ENCODE measurements at places on chromosomes 2 and 18. TPM values are rescaled to one million over a fixed set of nuclear protein-coding genes. Genes with fewer than 3 reads are reported as not detected.

The ZNF385B gene
- 4.6 TPM for total RNA-seq

The CHAC2 gene
- total RNA-seq: 3.5 TPM

DNA sequence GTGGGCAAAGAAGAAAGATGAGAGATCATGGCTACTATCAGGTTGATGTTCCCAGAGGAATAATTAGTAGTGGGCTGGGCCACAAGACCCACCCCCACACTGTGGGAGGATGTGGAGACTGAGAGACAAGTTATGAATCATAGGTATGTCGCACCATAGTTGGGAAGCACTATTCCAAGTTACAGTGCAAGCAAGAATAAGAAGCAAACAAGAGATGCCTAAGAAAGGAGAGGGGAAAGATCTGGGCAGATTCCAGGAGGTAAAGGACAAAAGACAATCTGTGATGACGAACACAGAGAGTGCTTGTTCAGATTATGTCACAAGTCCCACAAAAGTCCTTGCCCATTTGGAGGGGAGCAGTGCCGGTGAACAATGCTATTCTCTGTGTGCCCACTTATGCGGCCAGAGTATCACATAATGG lies 56.6 kb downstream of the FAM228A start:
- DNase-seq: no peak

The RAB17 gene
- total RNA-seq: 0.84 TPM

DNA sequence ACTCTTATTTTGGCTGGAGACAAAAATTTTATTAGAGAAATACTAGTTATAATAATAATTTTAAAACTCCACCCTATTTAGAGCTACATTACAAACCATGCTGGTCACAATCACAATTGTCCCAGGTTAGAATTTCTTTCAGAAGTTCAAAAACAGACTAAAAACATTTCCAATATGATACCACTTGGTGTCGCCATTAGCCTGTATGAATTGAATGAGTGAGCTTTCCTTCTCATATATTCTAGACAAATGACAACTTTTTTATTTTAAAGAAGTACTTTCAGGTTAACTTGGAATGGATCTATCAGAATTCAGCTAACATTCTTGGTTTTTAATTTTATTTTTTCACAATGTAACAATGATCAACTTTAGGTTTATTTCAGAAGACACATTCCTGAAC lies 48.0 kb downstream of the SERPINB8 start:
- no peak for DNase-seq

GRCh38 chr18:35807811-35808335 lies 164.6 kb upstream of the RMP24 start:
- no peak for DNase-seq

GRCh38 chr2:172350839-172351479 lies 76.4 kb upstream of the ITGA6 start:
- DNase-seq: no peak

The ANKRD53 gene
- 16.8 TPM for total RNA-seq

GRCh38 chr18:49652881-49653724 lies 91.2 kb downstream of the LIPG start:
- no peak for DNase-seq

GRCh38 chr18:48560491-48560890 lies 21.7 kb downstream of the CTIF start:
- no peak for DNase-seq

DNA sequence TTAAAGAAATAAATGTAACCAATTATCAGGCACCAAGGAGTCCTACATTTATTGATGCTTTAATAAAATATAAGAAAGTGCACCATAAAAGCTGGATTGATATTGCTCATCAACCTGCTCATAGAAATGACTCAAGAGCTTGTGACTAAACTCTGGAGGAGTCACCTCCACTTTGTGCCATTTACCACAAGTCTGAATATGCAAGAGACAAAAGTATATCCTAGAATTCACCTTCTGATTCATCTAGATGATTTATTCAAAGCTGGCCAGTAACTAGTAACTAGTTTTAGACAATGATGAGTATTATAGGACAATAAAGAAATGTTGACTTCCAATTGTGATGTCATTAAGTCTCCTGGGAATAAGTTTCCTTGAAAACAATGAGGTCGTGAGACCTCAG lies 146.0 kb upstream of the SOX11 start:
- no peak for DNase-seq

DNA sequence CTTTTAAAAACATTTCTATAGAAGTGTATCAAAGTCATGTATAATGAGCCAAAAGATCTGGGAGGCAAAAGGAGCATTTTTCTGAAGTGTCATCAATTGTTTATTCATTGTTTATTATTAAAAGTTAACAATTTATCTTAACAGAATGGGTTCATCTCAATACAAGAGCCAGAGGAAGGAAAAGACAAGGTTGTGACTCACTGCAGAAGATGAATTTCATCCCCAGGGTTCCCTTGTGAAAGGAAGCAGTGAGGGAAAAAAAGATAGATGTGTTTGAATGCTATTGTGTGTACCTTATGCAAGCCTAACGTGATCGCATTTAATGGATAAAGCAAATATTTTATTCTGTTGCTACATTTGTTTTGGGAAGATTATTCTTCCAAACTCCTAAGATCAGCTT lies 286.3 kb downstream of the PIEZO2 start:
- no peak for DNase-seq

DNA sequence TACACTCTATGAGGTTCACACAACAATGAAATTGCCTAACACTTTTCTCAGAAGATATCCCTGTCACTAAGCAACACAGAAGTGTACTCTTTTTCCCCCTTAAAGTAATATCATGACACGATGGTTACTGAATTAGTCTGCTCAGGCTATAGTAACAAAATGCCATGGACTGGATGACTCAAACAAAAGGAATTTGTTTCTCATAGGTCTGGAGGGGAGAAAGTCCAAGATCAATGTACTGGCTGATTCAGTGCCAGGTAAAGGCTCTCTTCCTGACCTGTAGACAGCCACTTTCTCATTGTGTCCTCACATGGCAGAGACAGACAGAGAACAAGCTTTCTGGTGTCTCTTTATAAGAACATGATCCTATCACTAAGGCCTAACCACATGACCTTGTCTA lies 211.9 kb downstream of the RBM43 start:
- no peak for DNase-seq

DNA sequence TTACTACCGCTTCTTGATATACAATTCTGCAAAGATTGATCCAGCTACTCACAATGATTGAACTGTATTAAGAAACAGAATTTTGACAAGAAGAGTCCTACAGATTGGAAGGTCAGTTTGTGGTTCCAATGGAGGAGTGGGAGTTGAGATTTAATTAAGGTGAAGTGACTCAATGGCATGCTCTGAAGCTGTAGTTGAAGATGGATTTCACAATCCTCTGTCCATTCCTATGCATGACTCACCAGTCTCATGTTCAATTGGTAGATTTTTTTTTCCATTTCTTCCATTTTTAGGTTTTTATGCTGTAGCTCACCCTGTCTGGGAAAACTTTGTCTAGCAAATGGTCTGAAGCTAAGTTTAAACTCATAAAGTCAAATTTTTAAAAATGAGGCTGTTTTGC lies 83.3 kb downstream of the DPP4 start:
- no peak for DNase-seq

GRCh38 chr2:34401186-34401585 lies 802.1 kb upstream of the FAM98A start:
- DNase-seq: no peak

The ABCG5 gene
- not detected for total RNA-seq

DNA sequence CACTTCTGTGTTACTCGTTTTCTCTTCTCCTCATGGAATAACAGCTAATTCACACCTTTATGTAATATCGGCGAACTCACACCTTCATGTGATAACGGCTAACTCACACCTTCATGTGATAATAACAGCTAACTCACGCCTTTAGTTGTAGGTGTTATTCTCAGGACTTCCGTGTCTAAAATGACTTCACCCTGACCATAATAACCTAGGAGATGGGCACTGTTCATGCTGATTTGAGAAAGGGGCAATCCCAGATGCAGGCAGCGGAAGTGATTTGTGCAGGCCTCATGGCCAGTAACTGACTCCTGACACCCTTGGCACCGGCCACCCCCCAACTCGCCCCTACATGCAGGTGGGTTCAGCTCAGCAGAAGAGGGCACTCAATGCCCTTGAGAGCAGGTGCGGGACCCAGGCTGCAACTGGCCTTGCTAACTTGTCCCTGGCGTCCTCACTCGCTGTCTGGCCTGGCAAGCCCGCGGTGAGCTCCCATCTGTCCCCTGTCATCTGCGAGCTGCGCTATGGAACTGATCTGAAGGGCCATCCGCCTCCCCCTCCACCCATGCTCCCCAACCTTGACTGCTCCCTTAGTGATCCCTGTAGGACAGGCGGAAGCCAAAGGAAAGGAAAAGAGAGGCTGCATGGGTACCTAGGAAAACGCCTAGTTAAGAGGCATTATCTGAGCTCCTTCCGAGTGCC lies 42.6 kb upstream of the MTCL1 start:
- DNase-seq: no peak

GRCh38 chr2:233479616-233480489 lies 86.7 kb downstream of the USP40 start:
- DNase-seq: peak; percentile 12

DNA sequence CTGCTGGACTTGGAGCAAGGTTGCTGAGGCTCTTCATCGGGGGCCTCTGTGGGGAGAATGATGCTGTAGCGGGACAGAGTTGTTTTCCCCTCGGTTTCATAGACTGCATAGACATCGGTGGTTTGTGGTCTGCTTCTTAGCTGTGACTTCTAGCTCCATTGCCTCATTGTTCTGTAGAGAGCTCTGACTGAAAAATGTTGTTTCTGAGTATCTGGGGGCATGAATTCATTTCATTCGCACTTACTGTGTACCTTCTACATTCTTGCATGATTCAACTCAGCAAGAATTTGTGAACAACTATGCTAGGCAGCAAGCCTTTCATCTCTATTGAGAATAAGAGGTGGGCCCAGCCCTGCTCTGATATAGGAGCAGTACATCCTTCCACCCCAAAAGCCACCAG lies 406.8 kb downstream of the NBAS start:
- no peak for DNase-seq

GRCh38 chr2:111222204-111222866 lies 101.6 kb downstream of the BCL2L11 start:
- DNase-seq: no peak

The MOGAT1 gene
- 0.95 TPM for total RNA-seq

DNA sequence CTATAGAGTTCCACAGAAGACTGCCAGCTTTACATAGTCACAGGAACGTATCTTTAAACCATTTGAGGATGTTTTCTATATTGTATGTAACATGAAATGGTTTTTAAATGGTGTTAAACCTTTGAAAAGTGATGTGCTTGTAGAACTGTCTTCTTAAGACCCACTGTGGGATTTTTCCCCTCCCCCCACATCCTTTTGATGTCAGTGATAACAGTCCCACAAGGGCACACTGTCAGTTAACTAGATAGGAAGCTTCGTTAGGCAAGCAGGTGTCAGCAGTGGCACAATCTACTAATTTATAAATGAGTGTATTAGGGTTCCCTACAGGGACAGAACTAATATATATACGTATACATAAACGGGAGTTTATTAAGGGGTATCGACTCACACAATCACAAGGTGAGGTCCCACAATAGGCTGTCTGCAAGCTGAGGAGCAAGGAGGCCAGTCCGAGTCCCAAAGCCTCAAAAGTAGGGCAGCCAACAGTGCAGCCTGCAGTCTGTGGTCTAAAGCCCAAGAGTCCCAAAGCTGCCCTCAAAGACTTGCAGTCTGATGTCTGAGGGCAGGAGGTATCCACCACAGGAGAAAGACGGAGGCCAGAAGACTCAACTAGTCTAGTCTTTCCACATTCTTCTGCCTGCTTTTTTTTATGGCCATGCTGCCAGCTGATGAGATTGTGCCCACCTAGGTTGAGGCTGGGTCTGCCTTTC lies 23.8 kb upstream of the HNRNPLL start:
- DNase-seq: no peak

The AMER3 gene
- not detected for total RNA-seq

The CYP27C1 gene
- total RNA-seq: not detected

DNA sequence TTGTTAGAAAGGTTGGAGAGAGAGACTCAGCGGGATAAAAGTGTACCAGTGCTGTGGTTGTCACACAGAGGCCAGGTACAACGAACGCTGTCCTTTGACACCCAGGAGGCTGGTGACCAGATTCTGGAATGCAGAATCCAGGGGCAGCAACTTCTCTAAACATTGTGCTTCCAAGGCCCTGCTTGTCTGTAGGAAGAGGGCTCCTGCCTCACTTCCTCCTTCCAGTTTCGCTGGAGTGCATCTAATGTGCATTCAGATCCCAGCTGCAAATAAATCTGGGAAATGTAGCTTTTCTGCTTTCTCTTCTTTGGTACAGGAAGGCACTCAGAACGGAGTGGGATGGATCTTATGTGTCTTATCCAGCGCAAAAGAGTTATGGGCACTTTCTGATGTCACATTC lies 171.8 kb upstream of the ATP5MC3 start:
- no peak for DNase-seq

DNA sequence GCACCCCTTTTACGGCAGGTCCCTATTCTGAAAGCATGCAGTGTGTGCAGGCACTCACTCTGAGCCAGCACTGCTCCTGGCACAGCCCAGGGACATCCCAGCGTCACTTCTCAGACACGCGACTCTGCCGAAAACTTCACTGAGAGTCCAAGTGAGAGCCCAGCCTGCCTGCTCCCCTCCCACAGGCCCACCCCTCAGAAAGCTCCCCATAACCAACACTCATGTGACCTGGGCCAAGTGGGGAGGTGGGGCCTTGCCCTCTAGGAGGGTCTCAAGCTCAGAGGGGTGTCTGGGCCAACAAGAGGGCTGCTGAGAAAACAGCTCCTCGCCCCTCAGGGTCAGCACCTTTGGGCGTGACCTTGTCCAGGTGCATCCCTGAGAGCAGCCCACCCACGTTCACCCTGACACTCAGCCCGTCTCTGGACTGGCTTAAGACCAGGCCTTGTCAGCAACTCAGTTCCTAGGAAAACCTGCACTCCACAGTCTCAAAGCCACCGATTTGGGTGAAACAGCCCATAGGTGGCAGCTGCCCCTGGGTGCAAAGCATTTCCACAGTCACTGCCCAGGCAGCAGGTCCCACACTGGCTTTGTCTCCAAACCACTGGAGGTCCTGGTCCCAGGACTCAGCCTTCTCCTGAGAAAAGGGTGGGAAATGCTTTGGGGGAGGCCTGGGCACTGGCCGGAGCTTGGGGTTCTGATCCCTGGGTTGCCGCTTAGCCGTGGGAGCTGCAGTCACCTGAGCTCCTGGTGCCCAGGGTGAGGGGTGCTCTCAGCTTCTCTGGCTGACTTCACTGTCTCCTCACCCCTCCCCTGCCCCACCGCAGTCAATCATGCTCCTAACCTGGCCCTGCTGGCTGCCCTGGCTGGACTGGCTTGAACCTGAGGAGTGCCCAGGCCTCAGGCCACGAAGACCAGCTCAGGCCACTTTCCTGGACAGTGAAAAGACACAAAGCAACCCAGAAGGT lies 209.6 kb downstream of the HDAC4 start:
- DNase-seq: peak; percentile 4

DNA sequence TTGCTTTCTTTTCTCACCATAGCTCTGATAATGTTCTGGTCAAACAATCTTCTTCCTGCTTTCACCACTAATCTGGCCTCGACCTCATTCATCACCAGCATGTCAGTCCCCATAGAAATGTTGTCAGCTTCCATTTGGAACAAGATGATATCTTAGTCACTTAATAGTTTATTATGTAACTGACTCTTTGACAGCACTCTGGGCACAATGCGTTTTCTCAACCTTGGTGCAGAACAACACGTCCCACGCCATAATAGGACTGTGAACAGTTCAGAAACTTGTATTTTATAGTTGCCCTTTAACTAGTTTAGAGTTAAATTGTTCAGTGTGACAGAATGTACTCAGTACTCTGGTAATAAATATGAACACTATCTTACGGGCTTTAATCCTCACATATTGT lies 106.0 kb downstream of the MC4R start:
- no peak for DNase-seq
